Fibroblast of mammary gland (primary cell): ENCODE measurements at places on chromosomes 5 and 9.

DNA sequence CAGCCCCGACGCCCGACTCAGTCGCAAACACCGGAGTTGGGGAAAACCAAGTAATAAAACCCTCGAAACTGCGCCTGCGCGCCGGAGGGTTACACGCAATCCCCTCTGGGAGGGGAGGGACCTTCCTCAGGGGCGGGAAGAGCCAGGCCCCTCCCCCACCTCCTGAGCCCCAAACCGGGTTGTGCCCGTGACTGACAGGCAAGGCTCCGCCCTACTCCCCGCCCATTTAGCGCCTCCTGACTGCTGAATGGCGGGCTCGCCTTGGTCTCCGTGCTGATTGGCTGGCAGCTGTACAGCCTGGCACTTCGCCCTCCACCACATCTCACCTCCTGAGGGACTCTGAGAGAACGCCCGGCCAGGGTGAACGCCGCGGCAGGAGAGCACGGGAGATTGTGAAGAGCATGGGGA lies at the start of gene PRDM9:
Gene PRDM9, plus strand, starts transcription at position 332 of the 408 bp plus-strand sequence. CDS start 1,425 bp downstream, outside the sequence.
- peak; percentile 67 for DNase-seq

- DNase-seq = no peak
Observed at GRCh38 chr9:97640325-97640724, 6.7 kb downstream of the NCBP1 start.

DNA sequence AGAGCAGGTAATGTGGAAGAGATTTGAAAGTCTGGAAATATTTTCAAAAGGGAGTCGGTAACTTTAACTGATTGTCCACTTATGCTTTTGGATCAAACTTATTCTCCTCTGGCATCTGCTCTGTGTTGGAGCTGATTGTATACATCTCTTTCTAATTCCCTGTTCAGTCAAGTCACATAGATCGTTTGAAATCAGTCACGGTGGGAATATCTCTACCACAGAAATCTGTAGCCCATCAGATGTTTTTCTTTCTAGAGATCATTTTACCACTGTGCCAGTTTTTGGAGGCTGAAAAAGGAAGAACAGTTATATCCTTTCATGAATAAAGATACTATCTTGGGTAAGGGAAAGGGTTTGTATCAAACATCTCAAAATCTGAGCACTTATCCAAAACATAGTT lies 1853.3 kb downstream of the EFNA5 start:
- DNase-seq = no peak

DNA sequence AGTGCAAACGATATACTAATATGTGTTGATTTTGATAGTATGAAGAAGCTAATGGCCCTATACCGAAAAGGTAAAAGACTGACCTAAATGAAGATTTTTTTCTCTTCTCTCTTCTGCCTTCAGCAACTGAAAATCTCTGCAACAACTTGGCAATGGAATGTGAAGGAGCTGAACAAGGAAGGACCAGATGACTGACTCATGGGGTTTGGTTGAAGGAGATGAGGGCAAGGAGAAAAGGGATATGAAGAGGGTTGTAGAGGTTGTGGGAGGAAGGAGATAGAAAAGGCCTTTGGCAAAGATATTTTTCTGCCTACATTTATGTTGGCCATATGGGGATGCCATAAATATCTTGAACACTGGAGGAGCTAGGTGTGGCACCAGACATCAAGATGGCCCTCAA lies 129.7 kb upstream of the CHD1 start:
- DNase-seq = no peak
